ENCODE measurements at places on chromosomes 11 and 22. TPM values are rescaled to one million over a fixed set of nuclear protein-coding genes. Genes with fewer than 3 reads are reported as not detected.

DNA sequence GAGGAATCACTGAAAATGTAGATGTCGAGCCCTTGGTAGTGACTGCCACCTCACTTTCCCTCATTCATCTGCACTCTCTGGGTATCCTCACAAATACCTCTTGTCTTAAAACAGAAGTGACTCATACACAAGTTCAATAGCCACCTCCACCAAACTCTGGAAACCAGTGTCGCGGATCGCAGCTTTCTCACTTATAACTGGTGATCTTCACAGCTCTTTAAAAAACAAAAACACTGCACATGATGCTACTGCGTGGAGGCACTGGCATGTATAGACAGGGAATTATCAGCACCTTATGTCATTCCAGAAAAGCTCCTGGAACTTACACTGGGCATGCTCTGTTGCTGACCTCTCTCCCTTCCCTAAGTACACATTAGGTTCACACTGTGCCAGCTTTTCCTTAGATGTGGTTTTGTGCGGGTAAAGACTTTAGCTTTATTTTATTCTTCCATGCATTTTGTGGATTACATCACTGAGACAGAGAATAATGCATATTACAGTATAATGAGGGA lies 425.5 kb upstream of the CADM1 start:
- no peak for DNase-seq
- H3K36me3 ChIP-seq: no peaks in the 10 kb centered on the region
- no peak overlapping the region for H3K4me3 ChIP-seq
- no peak overlapping the region for H3K27ac ChIP-seq
- peaks cover 22% of the 10 kb centered on the region for H3K4me1 ChIP-seq
- no peaks in the 10 kb centered on the region for H3K27me3 ChIP-seq

GRCh38 chr22:49907807-49908206 lies 10.4 kb downstream of the ALG12 start:
- no peak overlapping the region for H3K4me3 ChIP-seq
- no peaks in the 10 kb centered on the region for H3K27me3 ChIP-seq
- DNase-seq: no peak
- no peak overlapping the region for H3K27ac ChIP-seq
- peaks cover 10% of the 10 kb centered on the region for H3K36me3 ChIP-seq

The DGCR6 gene
- total RNA-seq: 1.3 TPM

The CCDC179 gene
- total RNA-seq: not detected

DNA sequence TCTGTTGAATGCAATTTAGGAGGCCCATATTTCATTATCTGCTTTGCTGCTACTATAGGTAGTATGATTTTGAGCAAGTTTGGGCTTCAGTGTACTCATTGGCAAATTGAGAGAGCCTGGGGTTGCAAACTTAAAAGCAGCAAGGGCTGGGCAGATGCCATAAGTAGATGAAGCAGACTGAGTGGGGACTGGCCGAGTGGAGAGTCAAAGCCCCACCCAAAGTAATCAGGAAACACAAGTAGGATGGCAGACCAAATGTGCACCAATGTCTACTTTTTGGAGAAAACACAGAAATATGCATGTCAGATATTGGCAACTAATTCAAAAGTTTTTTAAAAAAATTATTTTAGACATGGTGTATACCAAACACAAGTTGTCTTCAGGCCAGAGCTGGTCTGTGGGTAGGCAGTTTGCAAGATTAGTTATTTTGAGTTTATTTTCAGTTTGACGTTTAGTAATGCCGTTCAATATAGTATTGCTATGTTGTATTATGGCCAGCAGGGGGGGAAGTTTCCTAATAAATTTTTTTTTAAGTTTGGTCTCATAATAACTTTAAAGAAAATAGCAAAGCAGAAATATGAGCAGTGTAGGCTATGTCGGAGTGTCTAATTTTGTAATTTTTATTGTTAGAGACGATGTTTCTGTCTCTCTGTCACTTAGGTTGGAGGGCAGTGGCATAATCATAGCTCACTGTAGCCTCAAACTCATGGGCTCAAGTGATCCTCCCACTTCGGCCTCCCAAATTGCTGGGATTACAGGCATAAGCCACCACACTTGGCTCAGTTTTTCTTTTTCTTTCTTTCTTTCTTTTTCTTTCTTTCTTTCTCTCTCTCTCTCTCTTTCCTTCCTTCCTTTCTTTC lies 105.1 kb downstream of the HIPK3 start:
- no peaks in the 10 kb centered on the region for H3K27me3 ChIP-seq
- no peak overlapping the region for H3K4me3 ChIP-seq
- no peaks in the 10 kb centered on the region for H3K36me3 ChIP-seq
- no peaks in the 10 kb centered on the region for H3K4me1 ChIP-seq
- H3K27ac ChIP-seq: no peak overlapping the region
- no peak for DNase-seq

All from astrocyte (in vitro differentiated cells and primary cell).